ENCODE measurements at places on chromosomes 2 and 18.

DNA sequence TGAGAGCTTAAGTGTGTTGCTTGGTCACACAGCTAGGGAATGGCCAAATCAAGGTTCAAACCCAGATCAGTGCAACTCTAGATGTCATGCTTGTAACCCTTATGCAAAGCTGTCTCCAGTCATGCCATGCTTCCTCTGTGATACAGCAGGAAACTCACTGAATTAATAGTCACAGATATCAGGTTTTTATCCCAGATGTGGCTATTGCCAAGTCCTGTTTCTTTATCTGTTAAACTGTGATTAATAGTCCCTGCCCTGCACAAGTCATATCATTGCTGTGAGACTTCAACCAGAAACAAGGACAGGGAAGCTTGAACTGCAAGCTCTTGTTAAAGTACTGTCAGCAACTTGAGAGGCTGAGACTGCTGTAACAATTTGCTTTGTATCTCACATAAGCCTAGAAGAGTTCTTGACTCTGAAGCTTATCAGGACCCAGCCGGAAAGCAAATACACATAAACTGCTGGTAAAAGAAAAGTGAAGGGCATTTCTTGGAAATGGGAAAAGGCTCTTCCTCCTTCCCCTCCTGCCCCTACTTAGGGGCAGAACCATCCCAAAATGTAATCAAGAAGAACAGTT lies 609.0 kb downstream of the DCC start:
- DNase-seq, result no peak

DNA sequence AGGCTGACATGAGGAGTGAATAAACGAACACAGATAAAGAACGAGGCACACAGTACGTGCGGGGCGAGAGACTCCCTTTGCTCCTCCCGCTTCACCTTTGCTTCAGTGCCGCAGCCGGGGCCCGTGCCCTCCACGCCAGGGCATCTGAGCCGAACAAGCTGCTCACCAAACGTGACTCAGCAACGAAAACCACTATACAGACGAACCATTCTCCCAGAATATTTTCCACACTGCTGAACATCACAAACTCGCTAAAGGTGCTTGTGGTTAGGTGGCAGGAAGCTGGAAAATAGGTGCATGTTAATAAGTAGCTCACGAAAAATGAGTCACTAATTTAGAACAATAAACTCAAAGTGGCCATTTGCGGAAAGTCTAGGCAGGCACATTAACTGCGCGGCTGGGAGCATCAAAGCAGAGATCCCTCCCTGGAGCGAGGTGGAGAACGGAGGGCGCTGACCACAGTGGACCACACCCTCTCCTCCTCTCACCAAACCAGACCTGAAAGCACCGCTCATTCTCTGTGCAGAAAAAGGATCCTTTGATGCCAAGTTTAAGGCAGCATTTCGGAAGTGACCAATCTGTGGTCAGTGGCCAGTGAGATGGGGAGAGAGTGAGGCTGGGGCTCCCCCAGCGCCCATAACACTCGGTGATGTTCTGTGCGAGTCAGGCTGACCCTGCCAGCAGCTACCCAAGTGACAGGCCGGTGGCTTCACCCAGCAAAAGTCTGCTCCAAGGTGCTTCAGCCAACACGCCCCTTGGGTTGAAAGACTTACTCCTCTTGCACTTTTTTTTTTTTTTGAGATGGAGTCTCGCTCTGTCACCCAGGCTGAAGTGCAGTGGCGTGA lies 153.2 kb downstream of the HDAC4 start:
- no peak for DNase-seq

DNA sequence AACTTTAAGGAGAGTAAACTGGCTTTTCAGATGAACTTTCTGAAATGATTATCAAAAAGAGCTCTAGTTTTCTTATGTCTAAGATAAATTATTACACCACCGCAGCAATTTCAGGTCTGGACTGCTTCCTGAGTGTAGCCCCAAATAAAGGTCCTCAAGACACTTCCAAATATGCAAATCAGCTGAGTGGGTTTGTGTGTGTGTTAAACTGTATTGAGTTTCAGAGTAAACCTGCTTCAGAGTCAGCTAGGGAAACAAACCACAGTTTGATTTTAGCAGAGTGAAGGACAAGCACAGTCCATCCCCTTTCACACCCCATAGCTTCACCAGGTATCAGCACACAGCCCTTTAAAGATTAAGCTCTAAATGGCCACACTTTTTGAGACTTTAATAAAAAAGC lies 168.7 kb downstream of the NRXN1 start:
- no peak for DNase-seq

DNA sequence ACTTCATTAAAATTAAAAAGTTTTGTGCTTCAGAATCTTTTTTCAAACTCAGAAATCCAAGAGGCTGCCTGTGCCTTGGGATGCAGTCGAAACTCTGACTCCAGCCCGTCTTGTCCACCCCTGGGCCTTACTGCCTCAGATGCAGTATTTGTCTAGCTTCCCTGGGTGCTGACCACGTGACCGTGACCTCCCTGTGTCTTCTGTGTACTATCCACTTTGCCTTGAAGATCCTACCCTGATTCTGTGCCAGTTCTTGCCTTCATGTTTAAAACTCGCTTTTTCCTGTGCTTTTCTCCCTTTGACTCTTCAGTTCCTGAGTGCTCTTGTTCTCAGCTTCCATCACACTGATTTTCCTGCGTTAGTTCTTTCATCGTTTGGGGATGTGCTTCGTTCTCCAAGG lies 80.7 kb downstream of the ITGB1BP1 start:
- no peak for DNase-seq

- DNase-seq, result no peak
These were observed 82.3 kb downstream of the ARHGAP28 start for GRCh38 chr18:6811816-6812215.

- no peak for DNase-seq
These were observed 2.6 kb downstream of the C2orf72 start for GRCh38 chr2:231039821-231040364.

DNA sequence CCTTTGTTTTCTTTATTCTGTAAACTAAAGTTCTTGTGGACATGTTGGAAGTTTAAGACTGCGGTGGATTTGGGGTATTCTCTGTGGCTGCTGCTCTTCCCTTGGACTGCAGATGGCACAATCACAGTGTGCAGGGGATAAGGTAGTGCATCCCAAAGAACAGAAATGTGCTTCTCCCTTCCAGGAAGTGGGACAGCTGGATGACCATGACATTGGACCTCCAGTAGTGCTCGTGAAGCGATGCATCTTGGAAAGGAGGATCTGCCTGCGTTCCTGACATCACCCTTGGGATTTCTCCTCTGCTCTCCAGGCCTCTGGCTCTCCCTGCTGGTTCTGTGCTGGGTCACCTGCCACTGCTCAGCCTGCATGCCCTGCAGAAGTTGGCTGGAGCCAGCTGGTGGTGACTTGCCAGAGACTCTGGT lies 109.9 kb downstream of the SLC4A3 start:
- DNase-seq, result peak; percentile 58

GRCh38 chr18:33513027-33513426 lies 65.0 kb upstream of the ASXL3 start:
- no peak for DNase-seq

GRCh38 chr2:54422072-54422581 lies 34.0 kb upstream of the SPTBN1 start:
- no peak for DNase-seq

GRCh38 chr2:106892048-106892447 lies 6.1 kb upstream of the ST6GAL2 start:
- no peak for DNase-seq

DNA sequence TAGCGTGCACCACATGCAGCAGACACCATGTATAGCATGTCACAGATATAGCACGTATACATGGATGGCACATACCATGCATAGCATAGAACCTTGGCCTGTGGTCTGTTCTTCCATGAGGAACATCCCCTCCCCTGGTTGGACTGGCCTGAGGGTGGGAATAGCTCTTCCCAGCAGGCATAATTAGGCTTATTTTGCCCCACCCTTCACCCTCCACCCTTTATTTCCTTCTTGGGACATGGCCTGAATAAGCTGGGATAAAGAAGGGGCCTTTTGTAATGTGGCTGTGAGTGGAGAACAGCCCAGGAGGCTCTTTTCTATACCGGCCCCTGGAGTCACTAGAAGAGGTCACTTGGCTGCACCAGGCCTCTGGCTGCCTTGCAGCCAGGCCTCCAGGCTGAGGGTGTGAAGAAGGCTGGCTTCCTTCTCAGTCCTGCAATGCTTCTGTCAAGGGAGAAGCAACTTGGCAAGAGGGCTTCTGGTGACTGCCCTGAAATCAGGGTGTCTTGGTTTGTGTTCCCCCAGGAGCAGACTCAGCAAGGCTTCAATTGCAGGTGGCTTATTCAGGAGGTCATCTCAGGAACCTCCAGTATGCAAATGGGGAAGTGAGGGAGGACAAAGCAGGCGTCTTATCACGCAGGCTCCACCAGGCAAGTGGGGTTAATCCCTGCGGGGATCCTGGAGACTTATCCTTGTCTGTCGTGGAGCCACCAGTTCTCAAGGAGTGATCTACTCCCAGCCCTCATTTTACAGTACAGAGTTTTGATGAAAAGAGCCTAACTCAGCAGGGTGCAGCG lies 68.2 kb downstream of the HS6ST1 start:
- DNase-seq, result no peak

DNA sequence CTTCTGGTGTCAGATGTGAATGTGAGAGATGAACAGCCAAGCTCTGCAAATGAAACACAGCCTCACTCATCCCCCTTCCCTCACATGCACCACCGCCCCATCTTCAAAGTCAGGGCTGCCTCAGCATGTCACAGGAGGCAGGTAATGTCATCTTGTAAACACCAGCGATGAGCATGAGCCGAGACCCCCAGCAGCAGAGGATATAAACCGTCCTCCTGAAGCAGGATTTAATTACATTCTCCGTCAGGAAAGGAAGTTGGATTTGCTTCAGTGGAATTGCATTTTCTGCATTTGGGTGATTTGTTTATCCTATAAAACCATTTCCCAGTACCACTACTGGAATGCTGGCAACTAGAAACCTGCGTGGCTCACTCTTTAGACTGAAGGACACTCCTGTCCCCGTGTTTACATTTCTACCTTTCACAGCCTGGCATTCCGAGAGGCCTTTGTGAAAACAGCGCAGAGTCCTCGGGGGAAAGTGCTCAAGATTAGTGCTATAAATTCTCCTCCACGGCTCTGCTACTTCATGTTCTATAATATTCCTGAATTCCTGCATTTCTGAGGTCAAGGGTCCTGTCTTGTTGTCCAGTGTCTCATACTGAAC lies 619.2 kb downstream of the IRS1 start:
- DNase-seq, result no peak

GRCh38 chr2:204109681-204110080 lies 173.1 kb downstream of the ICOS start:
- no peak for DNase-seq

All from NCI-H524 (cell line).